ENCODE measurements at places on chromosomes 13 and 19.
A peak's percentile ranks its signal among the peaks of the same experiment; 100 is the strongest.

GRCh38 chr13:44040818-44041100 is 161.1 kb downstream of the LACC1 start:
- DNase-seq: no peak

DNA sequence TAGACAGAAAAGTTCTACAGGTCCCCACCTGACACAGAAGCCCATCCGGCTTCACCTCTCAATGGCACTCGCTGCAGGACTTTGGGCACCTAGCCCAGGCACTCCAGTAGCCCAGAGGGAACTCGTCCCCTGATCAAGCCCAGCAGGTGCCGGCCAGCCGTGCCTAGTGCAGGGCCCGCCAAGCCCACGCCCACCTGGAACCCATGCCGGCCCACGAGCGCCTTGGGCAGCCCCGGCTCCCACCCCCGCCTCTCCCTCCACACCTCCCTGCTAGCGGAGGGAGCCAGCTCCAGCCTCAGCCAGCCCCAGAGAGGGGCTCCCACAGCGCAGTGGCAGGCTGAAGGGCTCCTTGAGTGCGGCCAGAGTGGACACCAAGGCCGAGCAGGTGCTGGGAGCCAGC is 268.8 kb downstream of the SLITRK1 start:
- DNase-seq: no peak

- DNase-seq: no peak
These were observed 2.3 kb upstream of the FCAR start for GRCh38 chr19:54871696-54872095.

DNA sequence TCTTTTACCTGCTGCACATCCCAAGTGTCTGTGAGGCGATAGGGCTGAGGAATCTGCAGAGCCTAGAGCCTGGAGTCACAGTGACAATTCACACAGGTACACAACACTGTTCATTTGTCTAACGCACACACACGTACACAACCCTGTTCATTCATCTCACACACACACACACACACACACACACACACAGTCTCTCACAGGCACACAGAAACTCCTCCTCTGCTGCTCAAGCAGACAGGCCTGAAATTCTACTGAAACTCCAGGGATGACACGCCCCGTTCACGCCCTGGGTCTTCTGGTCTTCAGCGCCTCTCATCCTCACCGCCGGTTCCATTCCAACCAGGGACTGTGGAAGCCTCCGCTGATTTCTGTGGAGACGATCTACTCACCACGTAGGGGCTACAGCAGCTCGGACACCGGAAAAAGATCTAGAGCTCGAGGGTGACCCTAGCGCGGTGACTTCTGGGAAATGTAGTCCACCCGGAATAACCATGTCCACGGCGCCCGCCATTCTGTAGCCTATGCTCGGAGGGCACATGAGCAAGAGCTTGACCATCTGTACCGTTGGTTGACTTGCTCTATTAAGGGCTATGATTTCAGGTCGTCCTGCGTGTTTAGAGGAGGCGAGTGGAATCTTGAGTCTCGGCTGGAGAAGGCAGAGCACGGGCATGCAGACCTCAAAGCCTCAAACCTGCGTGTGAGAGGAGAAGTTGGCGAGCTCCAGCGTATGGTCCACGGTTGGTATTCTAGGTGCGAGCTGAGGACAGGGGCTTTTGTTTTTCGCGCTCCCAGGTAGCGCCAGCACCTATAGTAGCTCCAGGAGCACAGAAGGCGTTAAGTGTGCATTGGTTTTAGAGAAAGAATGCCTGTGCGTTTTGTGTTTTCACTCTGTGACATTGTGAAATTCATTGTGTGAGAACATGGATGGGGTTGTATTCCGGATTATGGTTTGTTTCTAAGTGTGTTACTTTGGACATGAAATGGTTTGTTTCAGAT is 33.4 kb downstream of the ZNF45 start:
- peak; percentile 58 for DNase-seq

GRCh38 chr13:110894086-110894485 is 20.8 kb downstream of the ANKRD10 start:
- DNase-seq: no peak

DNA sequence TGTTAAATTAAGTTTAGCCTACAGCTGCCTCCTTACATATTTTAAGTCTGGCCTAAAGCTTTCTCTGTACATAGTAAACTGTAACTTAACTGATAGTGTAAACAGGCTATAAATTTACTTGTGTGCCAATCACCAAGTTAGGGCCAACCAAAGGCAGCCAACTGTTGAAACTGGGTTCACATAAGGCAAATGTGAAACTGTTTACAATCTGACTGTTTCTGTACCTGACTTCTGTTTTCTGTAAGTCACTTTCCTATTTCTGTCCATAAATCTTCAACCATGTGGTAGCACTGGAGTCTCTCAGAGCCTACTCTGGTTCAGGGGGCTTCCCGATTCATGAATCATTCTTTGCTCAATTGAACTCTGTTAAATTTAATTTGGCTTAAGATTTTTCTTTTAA is 103.1 kb downstream of the RAP2A start:
- DNase-seq: no peak

- DNase-seq: peak; percentile 47
These were observed 19.2 kb downstream of the CEACAM6 start for GRCh38 chr19:41774515-41774980.

DNA sequence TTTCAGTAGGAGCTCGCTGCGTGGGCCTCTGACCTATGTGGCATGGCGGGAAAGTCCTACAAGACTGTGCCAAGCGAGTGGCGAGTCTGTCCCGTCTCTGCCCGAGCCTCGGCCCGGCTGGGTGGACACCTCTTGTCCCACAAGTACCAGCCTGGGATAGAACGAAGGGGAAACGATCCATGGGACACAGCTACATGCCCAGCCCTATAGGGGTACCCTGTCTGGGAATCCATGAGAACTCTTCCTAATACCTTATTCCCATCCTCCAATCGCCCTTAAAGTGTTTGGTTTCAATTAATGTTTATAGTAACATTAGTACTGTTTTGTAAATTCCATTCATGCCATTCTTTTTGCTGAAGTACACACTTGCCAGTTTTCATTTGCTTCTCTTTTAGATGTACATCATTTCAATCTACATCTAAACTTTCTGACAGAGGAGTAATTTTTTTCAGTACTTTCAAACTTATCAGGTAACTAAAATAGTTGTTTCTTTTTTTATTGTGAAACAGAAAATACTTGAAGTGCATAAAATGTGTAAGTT is 667 bp upstream of the ZNF790 start:
- DNase-seq: no peak

DNA sequence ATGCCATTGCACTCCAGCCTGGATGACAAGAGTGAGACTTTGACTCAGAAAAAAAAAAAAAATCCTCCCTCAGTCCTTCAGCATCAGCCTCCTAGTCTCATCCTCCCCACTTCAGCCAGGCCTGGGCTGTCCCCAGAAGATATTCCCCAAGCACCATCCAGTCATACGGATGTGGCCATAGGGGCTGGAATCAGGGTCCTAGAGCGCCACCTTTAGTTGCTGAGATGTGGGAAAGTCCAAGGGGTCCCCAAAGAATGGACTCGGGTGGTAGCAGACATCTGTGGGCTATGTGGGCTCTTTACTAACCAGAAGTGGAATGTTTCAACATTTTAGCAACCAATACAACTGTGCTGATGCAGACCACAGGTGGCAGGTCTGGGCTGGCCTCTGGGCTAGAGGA is 3.1 kb upstream of the TYROBP start:
- no peak for DNase-seq

GRCh38 chr13:42369071-42369797 is 97.3 kb downstream of the AKAP11 start:
- no peak for DNase-seq

- no peak for DNase-seq
These were observed 5.9 kb downstream of the GPR32 start for GRCh38 chr19:50776131-50776530.

- DNase-seq: peak; percentile 60
These were observed 88.8 kb downstream of the GNG7 start for GRCh38 chr19:2613507-2614295.

GRCh38 chr13:40206241-40207000 is 460.0 kb downstream of the FOXO1 start:
- no peak for DNase-seq

- DNase-seq: no peak
These were observed 1424.4 kb upstream of the MIR17HG start for GRCh38 chr13:89923052-89923451.

DNA sequence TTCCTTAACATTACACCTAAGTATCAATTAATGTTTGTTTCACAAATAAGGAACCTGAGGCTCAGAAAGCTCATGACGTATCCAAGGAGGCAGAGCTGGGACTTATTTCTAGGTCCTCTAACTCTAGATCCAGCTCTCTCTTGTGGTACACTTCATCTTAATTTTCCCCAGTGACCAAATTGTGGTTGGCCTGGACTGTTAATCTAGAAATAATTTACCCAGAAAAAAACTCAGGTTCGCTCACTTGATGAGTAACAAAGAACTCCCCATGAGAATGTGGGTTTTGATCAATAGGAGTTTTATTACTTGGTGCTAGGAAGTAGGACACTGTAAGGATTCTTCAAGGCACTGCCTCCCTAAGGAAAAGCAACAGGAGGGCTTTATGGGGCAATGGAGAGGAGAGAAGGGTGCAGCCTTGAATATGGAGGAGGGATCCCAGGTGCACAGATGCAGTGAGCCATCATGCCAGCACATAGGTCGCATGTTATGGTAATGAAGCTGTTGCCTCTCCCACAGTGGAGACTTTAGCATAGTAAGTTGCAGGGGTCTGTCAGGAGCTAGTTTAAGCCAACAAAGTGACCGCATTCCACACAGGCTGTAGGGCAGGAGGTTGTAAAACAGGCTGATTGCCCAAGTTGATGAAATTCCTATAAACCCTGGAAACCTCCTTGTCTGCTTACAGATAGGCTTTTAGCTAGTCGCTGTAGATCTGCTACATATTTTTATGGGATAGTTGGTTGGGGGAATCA is 14.7 kb downstream of the RAP2A start:
- no peak for DNase-seq

- DNase-seq: no peak
These were observed 79.2 kb downstream of the UBL3 start for GRCh38 chr13:29771247-29771646.

DNA sequence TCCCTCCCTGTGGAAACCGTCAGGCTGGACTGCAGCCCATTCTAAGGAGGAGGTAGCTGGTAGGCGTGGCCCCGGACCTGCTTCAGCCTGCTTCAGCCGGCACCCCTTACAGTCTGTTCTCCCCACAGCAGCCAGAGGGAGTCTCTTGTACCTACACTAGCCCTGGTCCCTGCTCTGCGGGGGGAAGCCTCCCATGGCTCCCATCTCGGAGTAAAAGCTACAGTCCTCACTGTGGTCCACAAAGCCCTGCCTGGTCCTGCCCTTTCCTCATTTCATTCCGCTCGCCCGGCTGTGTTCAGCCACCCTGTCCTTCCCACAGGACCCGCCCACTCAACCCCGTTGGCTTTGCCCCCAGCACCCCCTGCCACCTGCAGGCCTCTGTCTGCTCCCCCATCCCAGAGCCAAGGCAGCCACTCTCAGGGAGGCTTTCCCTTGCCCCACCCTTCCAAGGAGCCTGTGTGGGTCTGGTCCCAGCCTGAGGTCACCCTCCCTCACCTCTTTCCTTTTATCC is 1.3 kb downstream of the PGLYRP1 start:
- no peak for DNase-seq

DNA sequence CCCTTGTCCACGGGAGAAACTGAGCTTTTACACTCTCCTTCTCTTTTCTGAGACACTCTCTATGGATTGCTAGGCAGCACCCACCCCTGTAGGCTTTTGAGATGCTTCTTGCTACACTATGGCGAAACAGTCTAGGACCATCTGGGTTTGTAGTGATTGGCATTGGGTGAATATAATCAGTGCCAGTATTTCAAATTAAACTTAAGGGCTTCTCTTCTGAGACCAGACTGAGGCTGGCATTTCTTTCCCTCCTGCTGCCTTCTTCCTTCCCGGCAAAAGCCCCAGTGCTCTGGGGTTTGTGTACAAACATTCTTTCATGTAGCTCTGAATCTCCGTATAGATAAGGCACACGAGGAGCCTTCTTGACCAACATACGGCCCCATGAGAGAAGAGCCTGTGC is 276.7 kb downstream of the SLC7A1 start:
- DNase-seq: no peak

GRCh38 chr13:54373211-54373610 is 1344.6 kb downstream of the OLFM4 start:
- no peak for DNase-seq

GRCh38 chr19:49488863-49489537 is 1.6 kb downstream of the RPL13A start:
- no peak for DNase-seq

DNA sequence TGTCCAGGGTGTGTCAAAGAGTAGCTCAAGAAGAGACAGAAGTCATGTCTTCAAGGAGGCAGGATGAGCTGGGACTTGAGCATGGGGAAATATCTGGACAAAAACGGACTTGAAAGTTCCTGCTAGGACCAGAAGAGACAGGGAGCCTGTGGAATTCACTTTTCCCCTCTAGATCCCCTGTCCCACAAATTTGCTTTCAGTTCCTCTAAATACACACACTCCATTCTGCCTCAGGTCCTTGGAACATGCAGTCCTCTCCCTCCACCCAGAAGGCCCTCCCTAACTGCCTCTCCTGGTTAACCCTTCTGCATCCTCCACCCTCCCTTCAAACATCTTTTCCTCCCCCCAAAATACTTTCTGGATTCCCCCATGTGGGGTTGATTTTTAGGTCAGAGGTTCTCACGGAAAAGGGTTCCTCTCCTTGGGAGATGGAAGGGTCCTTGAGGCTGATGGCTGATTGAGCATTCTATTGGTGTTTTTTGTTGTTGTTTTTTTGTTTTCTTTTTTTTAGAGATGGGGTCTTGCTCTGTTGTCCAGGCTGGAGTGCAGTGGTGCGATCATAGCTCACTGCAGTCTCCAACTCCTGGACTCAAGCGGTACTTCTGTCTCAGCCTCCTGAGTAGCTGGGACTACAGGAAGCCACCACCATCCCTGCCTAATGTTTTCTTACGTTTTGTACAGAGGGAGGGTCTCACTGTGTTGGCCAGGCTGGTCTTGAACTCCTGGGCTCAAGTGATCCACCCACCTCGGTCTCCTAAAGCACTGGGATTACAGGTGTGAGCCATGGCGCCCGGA is 6.9 kb upstream of the RETN start:
- no peak for DNase-seq

DNA sequence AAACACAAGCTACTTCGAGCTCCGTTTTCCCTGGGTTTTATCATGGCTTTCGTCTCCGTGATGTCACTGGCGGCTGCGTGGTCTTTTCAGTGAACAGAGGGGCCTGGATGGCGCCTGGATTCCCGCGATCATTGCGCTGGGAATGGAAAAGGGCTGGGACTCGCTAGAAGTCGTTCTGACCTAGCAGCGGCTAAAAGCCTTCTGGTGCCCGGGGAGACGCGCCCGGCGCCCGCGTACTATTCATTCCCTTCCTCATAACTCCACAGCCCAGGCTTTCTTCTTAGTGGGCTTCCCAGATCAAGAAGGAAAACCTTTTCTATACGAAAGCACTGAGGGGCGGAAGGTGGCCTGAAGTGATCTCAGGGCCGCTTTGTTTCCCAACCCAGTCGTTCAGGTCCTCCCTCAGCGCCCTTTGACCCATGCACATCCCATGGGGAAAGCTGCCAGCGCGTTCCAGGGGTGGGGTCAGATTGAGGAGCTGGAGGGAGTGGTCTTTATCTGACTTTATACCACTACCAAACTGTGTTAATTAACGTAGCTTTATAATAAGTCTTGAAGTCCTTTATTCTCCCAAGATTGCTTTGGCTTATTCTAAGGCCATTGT is 96.6 kb downstream of the ELF1 start:
- no peak for DNase-seq

- no peak for DNase-seq
These were observed 879.0 kb upstream of the SLITRK5 start for GRCh38 chr13:86792153-86792651.

Data from activated CD4-positive, alpha-beta T cell treated with anti-CD3 and anti-CD28 coated beads, Interleukin-2, amount 50 U/mL, for 1 hour (primary cell).